ENCODE measurements at places on chromosomes 13 and 19.

- DNase-seq = no peak
Observed at GRCh38 chr19:13420780-13421179, 85.5 kb downstream of the CACNA1A start.

GRCh38 chr13:75079226-75079625, 402.7 kb downstream of the TBC1D4 start:
- DNase-seq = peak; percentile 14

DNA sequence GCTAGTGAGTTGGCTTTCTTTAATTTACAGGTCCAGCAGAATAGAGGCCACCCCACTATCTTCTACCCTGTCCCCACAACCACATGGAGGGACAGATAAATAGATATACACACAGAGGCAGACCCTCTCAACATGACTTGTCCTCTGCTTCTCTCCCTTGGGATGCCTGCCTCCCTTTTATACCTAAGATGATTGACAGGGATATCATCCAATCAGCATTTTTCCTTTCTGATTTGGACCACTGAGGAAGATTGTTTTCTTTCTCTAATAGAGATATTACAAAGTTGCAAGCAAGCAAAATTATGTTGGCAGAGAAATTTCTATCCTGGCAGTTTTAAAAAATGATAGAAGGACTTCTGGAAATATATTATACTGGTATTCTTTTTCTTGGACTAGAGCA, 35.8 kb downstream of the STOML3 start:
- DNase-seq = no peak

GRCh38 chr13:99390601-99391000, 83.4 kb upstream of the GPR183 start:
- no peak for DNase-seq

DNA sequence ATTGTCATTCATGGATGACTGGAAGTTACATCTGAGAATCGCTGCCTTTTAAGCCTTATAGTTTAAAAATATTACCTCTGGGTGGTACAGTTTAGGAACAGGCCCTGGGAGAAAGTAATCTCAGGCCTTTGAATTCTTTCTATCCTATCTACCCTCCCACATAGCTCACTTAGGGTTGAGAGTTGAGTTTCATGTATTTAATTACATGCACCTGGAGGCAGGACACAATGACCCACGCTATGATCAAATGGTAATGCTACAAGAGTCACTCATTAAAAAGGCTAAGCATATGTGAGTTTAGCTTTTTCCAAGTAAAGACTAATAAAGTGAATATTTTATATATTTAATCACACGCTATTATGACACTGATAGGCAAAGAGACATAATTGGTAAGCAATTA, 25.3 kb upstream of the MED4 start:
- DNase-seq = no peak

- DNase-seq = no peak
Observed at GRCh38 chr19:19081642-19082151, 17.9 kb downstream of the SLC25A42 start.

- no peak for DNase-seq
Observed at GRCh38 chr19:11784356-11784755, 14.0 kb upstream of the ZNF491 start.

DNA sequence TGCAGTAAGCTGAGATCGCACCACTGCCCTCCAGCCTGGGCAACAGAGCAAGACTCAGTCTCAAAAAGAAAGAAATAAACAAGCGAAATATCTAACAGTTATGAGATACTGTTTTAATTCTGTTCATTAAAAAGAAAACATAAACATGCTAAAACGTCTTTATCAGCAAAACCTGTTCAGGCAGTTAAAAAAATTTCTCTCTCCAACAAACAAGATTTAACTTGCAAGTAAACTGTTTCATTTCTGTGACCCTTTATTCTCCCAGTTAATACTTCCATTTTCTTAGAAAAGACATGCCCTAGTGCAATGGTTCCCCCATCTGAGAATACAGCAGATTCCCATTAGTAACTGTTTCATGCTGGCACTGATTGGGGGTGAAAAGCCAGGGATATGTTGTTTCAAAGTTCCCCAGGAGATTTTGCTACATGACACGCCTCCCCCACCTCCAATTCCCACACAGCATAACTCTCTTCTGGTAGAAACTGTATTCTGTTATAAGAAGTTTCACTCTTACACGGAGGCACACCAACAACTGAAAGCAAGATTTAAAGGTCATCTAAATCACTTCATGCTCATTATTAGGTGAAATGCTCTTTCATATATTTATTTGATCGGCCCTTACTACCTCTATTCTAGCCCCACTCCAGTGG, 24.4 kb downstream of the ELF1 start:
- DNase-seq = no peak

DNA sequence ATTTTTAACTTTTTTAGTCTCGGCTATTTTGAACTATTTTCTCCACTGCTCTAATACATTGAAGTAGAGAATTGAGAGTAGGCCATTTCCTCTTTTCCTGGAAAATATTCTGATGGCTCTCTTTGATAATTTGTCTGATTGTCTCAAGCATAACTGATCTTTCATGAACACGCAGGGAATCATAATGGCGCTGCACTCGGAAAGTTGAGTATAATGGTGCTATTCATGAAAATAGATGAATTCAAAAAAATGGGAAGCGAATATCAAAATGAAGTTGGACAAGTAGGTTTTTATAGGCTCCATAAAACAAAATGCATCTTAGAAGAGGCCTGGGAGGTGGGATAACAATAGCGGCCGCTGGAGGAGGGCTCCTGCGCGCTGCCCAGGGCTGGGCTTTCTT, 29.0 kb downstream of the COL4A2 start:
- DNase-seq = no peak

DNA sequence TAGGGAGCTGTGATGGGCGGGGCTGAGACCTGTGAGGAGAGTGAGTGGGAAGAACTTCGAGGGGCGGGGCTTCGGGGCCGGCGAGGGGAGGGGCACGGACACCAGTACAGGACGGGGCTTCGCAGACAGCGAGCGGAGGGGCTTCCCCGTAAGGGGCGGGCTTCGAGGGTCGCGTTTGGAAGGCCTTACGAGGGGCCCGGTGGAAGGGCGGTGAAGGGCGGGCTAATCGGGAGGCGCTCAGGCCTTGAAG, 4.1 kb upstream of the EMP3 start:
- DNase-seq = peak; percentile 94
